ENCODE measurements at places on chromosomes 1 and 21. TPM values are rescaled to one million over a fixed set of nuclear protein-coding genes. Genes with fewer than 3 reads are reported as not detected.

GRCh38 chr1:182392050-182393028 lies 749 bp upstream of the GLUL start:
- no peaks in the 10 kb centered on the region for H3K27me3 ChIP-seq
- peaks cover 11% of the 10 kb centered on the region for H3K36me3 ChIP-seq
- H3K4me3 ChIP-seq = peak overlapping the region; percentile 99
- H3K4me1 ChIP-seq = peaks cover 29% of the 10 kb centered on the region
- peak overlapping the region; percentile 48 for H3K27ac ChIP-seq
- no peak for DNase-seq

The FMN2 gene
- total RNA-seq = not detected

The CLIC6 gene
- total RNA-seq = 0.50 TPM

GRCh38 chr1:193434319-193434718 lies 247.9 kb upstream of the B3GALT2 start:
- H3K4me3 ChIP-seq = no peak overlapping the region
- no peak for DNase-seq
- peaks cover 18% of the 10 kb centered on the region for H3K36me3 ChIP-seq
- H3K27ac ChIP-seq = no peak overlapping the region
- H3K4me1 ChIP-seq = peaks cover 25% of the 10 kb centered on the region

The PLEKHA6 gene
- 0.89 TPM for total RNA-seq

GRCh38 chr1:60281360-60281932 lies 207.9 kb upstream of the C1orf87 start:
- H3K4me3 ChIP-seq = no peak overlapping the region
- no peaks in the 10 kb centered on the region for H3K27me3 ChIP-seq
- H3K27ac ChIP-seq = no peak overlapping the region
- no peaks in the 10 kb centered on the region for H3K4me1 ChIP-seq
- no peak for DNase-seq

- peaks cover 27% of the 10 kb centered on the region for H3K27me3 ChIP-seq
- no peaks in the 10 kb centered on the region for H3K36me3 ChIP-seq
- no peak overlapping the region for H3K27ac ChIP-seq
These were observed 1.7 kb upstream of the C1orf116 start for GRCh38 chr1:207034208-207034607.

The PKN2 gene
- total RNA-seq = 43.7 TPM

GRCh38 chr1:71587961-71588360 lies 507.1 kb upstream of the ZRANB2 start:
- no peaks in the 10 kb centered on the region for H3K27me3 ChIP-seq
- H3K4me1 ChIP-seq = no peaks in the 10 kb centered on the region
- H3K4me3 ChIP-seq = no peak overlapping the region
- no peak overlapping the region for H3K27ac ChIP-seq
- no peaks in the 10 kb centered on the region for H3K36me3 ChIP-seq
- DNase-seq = no peak

The SLAMF7 gene
- total RNA-seq = 677 TPM

The LCE6A gene
- not detected for total RNA-seq

GRCh38 chr1:6954591-6954990 lies 169.3 kb downstream of the CAMTA1 start:
- no peak for DNase-seq
- no peak overlapping the region for H3K27ac ChIP-seq
- H3K27me3 ChIP-seq = peaks cover 4% of the 10 kb centered on the region

GRCh38 chr1:4638345-4638729 lies 16.1 kb upstream of the AJAP1 start:
- DNase-seq = peak; percentile 2
- peaks cover 19% of the 10 kb centered on the region for H3K27me3 ChIP-seq
- H3K4me3 ChIP-seq = no peak overlapping the region
- no peaks in the 10 kb centered on the region for H3K36me3 ChIP-seq
- no peak overlapping the region for H3K27ac ChIP-seq

The CCDC181 gene
- 0.31 TPM for total RNA-seq

The PRKCZ gene
- 10.8 TPM for total RNA-seq

- no peak overlapping the region for H3K27ac ChIP-seq
- peaks cover 10% of the 10 kb centered on the region for H3K27me3 ChIP-seq
- peaks cover 6% of the 10 kb centered on the region for H3K36me3 ChIP-seq
- H3K4me3 ChIP-seq = no peak overlapping the region
These were observed 222.6 kb upstream of the DPYD start for GRCh38 chr1:98143403-98143802.

The DNAH14 gene
- 1.7 TPM for total RNA-seq

The TFF3 gene
- total RNA-seq = not detected

The C1orf94 gene
- total RNA-seq = not detected

The GJC2 gene
- 2.2 TPM for total RNA-seq

The OVAAL gene
- total RNA-seq = not detected
